ENCODE measurements at places on chromosomes 2 and 18. TPM values are rescaled to one million over a fixed set of nuclear protein-coding genes. Genes with fewer than 3 reads are reported as not detected.

- DNase-seq = no peak
These were observed 37.7 kb upstream of the RNF103 start for GRCh38 chr2:86661333-86661732.

GRCh38 chr2:205802065-205802464 lies 119.8 kb downstream of the NRP2 start:
- no peak for DNase-seq

DNA sequence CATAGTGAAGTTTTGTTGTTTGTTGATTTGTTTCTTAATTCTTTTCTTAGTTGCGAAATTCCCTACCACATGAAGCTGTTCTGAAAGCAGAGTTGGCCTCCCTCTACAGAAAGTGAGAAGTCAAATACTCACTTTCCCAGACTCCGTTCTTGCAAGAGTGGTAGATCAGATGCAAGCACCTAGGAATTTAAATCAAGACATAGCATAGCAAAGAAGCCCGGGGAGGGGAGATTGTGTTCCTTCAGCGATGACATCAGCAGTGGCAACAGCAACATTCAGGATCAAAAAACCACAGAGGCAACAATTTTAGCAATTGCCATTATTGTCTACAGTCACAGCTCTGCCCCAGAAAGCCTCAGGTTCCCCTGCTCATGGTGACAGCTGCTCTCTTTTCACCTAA lies 580.0 kb downstream of the RNF144A start:
- DNase-seq = peak; percentile 5

- no peak for DNase-seq
These were observed 21.5 kb downstream of the ITGB1BP1 start for GRCh38 chr2:9401646-9402371.

- no peak for DNase-seq
These were observed 782.5 kb upstream of the HS6ST1 start for GRCh38 chr2:129101186-129101585.

Gene REG1B
- total RNA-seq = not detected

Gene DNER
- 0.07 TPM for total RNA-seq

Gene ARHGAP15
- total RNA-seq = 271 TPM

Gene LPIN1
- 88.0 TPM for total RNA-seq
